ENCODE measurements at places on chromosomes 11 and 22. TPM values are rescaled to one million over a fixed set of nuclear protein-coding genes. Genes with fewer than 3 reads are reported as not detected.

DNA sequence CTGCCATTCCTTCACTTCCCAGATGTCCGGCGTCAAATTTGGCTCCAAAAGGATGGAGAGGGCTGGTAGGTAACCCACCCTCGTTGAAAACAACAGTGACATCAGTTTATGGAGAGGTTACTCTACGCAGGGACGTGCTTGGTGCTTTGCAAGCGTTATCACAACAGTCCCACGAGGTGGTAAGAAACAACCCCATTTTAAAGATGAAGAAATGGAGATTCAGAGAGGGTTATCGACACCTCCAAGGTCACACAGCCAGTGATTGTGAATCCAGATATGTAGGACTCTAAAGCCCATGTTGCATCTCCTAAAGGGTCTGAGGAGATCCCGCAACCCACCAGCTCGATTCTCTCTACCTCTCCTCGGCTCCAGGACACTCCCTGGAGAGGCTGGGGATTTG lies 773 bp downstream of the MIAT start:
- peaks cover 31% of the 10 kb centered on the region for H3K27me3 ChIP-seq
- DNase-seq: no peak
- peak overlapping the region; percentile 51 for H3K4me3 ChIP-seq
- H3K27ac ChIP-seq: no peak overlapping the region
- H3K4me1 ChIP-seq: peaks cover 22% of the 10 kb centered on the region
- H3K36me3 ChIP-seq: no peaks in the 10 kb centered on the region

DNA sequence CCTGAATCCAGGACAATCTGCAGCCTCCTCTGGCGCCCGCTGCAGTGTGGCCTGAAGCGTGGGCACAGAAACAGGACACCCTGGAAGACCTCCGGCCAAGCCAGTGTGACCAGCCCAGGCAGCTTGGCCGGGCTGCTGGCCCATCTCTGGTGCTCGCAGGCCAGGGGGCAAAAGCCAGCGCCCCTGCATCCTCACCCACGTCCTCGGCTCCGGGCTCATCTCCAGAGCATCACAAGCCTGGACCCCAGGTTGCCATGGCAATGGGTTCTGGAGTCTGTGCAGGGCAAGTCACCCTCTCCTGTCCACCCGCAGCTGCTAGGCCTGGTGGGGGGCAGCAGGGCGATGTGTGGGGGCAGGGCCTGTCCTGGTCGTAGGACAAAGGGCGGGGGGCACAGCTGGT lies 9.3 kb upstream of the PDGFB start:
- no peaks in the 10 kb centered on the region for H3K36me3 ChIP-seq
- no peak overlapping the region for H3K4me3 ChIP-seq
- no peak for DNase-seq
- no peaks in the 10 kb centered on the region for H3K27me3 ChIP-seq

DNA sequence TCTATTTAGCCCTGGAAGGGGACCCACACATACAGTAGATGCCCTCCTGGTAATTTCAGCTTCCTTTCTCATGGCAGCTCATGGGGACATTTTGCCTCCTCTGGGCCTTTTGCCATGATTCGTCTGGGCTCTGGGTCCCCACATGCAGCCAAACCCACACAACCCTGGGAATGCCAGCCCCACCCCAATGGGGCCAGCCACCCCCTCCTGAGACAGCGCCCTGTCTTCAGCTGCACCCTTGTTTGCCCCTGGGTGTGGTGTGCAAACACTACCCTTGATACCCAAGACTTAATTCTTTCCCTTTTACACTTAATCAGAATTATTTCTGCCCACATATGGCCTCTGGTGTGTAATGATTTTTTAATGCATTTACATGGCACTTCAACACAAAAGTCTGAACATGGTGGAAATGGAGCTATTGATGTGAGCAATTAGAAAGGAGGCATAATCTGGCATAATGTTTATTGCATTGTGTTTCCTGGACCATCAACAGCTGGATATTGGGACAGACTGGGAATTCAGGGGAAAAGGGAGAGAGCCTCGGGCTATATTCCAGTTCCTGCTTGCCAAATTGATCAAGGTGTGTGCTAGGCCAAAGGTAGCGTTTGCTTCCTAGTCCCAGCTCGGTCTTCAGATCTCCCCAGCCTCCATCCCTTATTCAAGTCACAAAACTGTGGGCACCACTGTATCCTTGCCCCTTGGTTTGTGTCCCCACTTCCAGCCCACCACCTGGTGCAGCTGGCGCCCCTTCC lies 85.0 kb upstream of the ANO1 start:
- no peaks in the 10 kb centered on the region for H3K4me1 ChIP-seq
- H3K27ac ChIP-seq: no peak overlapping the region
- no peak overlapping the region for H3K4me3 ChIP-seq

DNA sequence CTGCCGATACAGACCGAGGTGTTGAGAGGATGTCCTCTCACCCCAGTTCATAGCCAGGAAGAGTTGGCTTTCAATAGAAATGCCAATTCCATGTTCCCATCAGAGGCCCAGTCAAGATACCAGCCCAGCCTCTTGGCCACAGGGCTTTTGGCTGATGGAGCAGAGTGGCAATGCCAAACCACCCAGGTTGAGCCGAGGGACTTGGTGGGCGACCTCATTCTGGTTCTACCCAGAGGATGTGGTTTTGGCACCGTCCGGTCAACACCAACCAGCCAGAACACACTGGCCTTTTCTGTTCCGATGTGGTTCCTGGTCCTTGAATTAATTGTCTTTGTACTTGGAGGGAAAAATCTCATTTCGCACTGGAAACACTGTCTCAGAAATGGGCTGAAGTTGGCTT lies 60.5 kb downstream of the COMMD9 start:
- DNase-seq: no peak
- no peaks in the 10 kb centered on the region for H3K27me3 ChIP-seq
- H3K36me3 ChIP-seq: no peaks in the 10 kb centered on the region
- H3K4me1 ChIP-seq: peaks cover 17% of the 10 kb centered on the region
- H3K27ac ChIP-seq: no peak overlapping the region

MYEOV gene
- total RNA-seq: not detected

LYVE1 gene
- total RNA-seq: 65.6 TPM

FUT4 gene
- 7.7 TPM for total RNA-seq

MS4A2 gene
- 0.32 TPM for total RNA-seq

GRCh38 chr22:50204571-50204970 lies 3.8 kb downstream of the SELENOO start:
- no peak overlapping the region for H3K4me3 ChIP-seq
- peaks cover 54% of the 10 kb centered on the region for H3K4me1 ChIP-seq
- H3K36me3 ChIP-seq: peaks cover 6% of the 10 kb centered on the region
- DNase-seq: no peak
- H3K27ac ChIP-seq: no peak overlapping the region

- DNase-seq: no peak
- H3K4me1 ChIP-seq: peaks cover 36% of the 10 kb centered on the region
- H3K36me3 ChIP-seq: no peaks in the 10 kb centered on the region
- H3K27me3 ChIP-seq: no peaks in the 10 kb centered on the region
Measured at GRCh38 chr11:45094958-45095690, 51.3 kb upstream of the PRDM11 start.

- no peaks in the 10 kb centered on the region for H3K27me3 ChIP-seq
- DNase-seq: no peak
- peaks cover 3% of the 10 kb centered on the region for H3K36me3 ChIP-seq
Measured at GRCh38 chr11:59201353-59201752, 11.4 kb downstream of the MPEG1 start.

CTSF gene
- total RNA-seq: 84.0 TPM

NPTXR gene
- total RNA-seq: 8.7 TPM

DNA sequence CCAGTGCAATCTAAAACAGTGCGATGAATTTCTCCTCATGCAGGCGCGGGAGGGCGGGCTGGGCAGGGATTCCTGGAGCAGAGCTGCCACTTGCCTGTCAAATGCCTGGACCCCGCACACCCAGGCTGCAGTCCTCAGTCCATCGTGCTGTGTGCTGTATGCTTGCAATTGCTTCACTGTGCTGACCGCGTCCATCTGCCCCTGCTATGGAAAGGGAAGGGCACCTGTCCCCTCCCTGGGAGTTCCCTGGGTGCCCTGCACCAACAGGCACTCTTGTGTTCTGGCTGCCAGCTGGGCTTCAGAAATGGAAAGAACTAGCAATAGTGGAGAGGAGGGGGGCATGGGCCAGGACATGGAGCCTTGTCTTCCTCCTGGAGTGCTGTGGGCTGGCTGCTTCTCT lies 185.4 kb upstream of the B3GAT1 start:
- DNase-seq: no peak
- no peaks in the 10 kb centered on the region for H3K27me3 ChIP-seq
- H3K27ac ChIP-seq: no peak overlapping the region
- H3K4me1 ChIP-seq: no peaks in the 10 kb centered on the region

DNA sequence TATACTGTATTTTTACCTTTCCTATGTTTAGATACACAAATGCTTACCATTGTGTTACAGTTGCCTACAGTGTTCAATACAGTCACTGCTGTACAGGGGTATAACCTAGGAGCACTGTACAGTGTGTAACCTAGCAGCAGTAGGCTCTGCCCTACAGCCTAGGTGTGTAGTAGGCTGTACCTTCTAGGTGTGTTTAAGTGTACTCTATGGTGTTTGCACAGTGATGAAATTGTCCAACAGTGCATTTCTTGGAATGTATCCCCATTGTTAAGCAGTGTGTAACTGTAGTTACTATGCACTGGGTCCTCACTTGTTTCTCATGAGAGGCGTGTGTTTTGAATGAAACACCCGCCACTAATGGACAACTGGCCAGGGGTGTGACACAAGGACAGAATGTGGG lies 269.0 kb downstream of the OPCML start:
- no peak for DNase-seq

GRCh38 chr11:126115816-126116331 lies 53.2 kb upstream of the CDON start:
- H3K27me3 ChIP-seq: no peaks in the 10 kb centered on the region
- peaks cover 61% of the 10 kb centered on the region for H3K4me1 ChIP-seq
- H3K4me3 ChIP-seq: no peak overlapping the region
- peak overlapping the region; percentile 84 for H3K27ac ChIP-seq
- no peaks in the 10 kb centered on the region for H3K36me3 ChIP-seq

DNA sequence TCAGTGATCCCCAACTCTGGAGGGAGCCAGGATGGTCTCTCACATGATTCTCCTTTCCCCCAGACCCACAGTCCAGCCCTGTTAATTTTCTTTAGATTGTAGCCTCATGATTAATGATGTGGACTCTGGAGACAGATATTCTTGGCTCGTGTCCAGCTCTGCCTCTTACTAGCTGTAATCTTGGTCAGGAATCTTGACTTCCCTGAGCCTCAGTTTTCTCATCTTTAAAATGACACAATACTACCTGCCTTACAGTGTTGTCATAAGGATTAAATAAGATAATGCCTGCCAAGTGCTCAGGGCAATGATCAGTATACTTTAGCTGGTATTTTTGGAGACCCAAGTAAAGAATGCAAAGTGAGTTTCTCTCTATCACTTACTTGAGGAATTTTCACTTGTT lies 60.0 kb downstream of the SPECC1L start:
- no peak for DNase-seq
- no peaks in the 10 kb centered on the region for H3K27me3 ChIP-seq
- no peak overlapping the region for H3K27ac ChIP-seq
- H3K36me3 ChIP-seq: peaks cover 33% of the 10 kb centered on the region
- no peak overlapping the region for H3K4me3 ChIP-seq

DNA sequence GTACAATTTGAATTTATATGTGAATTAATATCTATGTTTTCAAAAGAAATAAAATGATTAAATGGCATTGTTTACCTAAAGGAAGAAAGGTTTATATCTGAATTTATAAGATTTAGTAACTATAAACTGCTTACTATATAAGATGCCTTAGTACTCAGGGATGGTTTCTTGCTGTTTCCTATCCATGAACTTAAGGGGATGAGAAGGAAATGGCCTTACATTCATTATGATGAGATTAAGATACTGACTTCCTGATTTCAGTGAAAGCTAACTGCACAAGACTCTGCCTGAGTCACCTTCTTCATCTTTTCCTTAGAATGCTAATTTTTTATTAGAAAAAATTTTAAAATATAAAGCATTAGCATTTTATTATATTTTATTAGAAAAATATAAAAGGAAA lies 606.3 kb upstream of the ARHGAP42 start:
- H3K36me3 ChIP-seq: no peaks in the 10 kb centered on the region
- no peak for DNase-seq
- H3K4me1 ChIP-seq: no peaks in the 10 kb centered on the region

TRIM34 gene
- 5.0 TPM for total RNA-seq

- H3K4me1 ChIP-seq: peaks cover 19% of the 10 kb centered on the region
- no peak overlapping the region for H3K4me3 ChIP-seq
- no peak overlapping the region for H3K27ac ChIP-seq
- no peak for DNase-seq
- no peaks in the 10 kb centered on the region for H3K27me3 ChIP-seq
- H3K36me3 ChIP-seq: peaks cover 74% of the 10 kb centered on the region
Measured at GRCh38 chr11:45880772-45881570, 4.5 kb upstream of the MAPK8IP1 start.

ANO1 gene
- 53.3 TPM for total RNA-seq

DNA sequence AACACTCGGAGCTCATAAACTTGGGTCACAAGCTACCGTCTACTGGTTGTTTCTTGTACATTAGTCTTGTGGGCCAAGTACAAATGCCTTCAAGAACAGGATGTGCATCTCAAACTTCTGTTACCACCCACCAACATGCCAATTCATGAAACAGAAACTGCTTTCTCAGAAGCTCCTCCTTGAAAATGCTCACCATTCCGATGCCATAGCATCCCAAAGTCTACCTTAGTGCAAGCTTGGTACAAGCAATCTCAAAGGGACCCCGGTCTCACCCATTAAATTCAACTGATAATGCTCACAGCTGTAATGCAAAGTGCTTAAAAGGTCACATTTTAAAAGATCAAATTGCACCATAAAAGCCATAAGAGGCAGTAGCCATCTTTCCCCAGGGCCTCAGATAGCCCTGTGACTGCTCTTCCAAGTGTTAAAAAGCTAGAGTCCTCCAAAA lies 31.8 kb upstream of the CCDC34 start:
- H3K27ac ChIP-seq: peak overlapping the region; percentile 34
- no peak for DNase-seq
- H3K27me3 ChIP-seq: no peaks in the 10 kb centered on the region
- peaks cover 27% of the 10 kb centered on the region for H3K4me1 ChIP-seq

SLC22A8 gene
- not detected for total RNA-seq

FGF19 gene
- not detected for total RNA-seq

BATF2 gene
- total RNA-seq: 5.1 TPM

MYRF gene
- total RNA-seq: 0.33 TPM

GRCh38 chr22:25199731-25200520 lies at the start of gene CRYBB3:
TSS of gene CRYBB3 (plus strand) at chr22:25199858. CDS start at chr22:25201397, 1,539 bp downstream.
- H3K27ac ChIP-seq: no peak within 1 kb of the TSS
- no peak for DNase-seq
- no peaks in the 10 kb centered on the region for H3K4me1 ChIP-seq
- H3K27me3 ChIP-seq: no peaks in the 10 kb centered on the region

All from esophagus muscularis mucosa (tissue), 4 donors.